ENCODE measurements at places on chromosomes 1 and 21.

GRCh38 chr1:45647248-45648021, 23.6 kb upstream of the CCDC17 start:
- no peak for DNase-seq

DNA sequence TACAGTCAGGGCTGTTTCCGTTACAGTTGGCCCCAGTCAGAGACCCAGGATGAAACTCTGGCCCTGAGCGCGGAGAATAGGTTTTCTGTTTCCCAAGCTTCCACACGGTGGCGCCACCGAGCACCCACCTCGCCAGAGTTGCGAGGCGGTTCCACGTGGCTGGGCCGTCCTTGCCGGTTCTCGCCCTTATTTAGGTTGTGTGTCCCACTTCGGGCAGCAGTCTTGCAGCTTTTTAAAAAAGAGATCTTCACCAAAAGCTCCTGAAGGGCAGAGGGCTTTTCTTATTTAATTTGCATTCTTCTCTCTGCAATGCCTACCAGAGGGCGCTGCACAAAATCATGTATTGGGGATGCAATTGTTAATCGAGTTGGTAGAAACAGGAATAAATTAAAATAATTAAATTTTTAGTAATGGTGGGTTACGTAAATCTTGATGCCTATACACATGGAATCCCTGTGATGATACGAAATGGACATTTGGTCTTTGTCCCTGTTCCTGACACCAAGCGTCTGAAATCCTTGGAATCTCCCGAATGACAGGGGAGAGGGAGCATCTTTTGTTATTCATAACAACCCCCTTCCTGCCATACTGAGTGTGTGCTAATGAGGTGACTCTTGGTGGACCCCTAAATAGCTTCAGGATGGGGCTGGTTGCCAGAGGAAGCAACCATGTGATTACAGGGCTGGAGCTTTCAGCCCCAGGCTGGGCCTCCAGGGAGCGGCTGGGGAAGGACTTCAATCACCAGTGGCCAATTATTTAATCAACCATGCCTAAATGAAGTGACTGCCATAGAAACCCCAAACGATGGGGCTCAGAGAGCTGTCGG, 5.6 kb upstream of the S100A7 start:
- peak; percentile 59 for DNase-seq

- no peak for DNase-seq
Observed at GRCh38 chr1:184082541-184083415, 31.2 kb downstream of the TSEN15 start.

DNA sequence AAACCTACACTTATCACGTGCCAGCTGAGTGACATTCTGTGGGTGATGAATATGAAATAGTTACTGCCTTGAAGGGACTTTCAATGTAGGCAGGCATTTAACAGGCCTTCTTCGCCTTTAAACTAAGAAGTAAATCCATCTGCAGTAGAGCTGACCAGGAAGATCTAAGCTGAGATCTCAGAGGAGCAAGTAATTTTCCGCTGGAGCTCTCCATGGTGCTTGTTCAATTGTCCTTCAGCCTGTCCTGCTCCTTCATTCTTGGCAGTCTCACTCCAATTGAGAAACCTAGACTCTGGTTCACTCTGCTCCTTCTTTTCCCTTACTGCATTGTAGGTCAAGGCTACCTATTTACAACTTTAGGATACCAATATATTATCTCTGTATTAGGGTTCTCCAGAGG, 183.5 kb downstream of the HMCN1 start:
- no peak for DNase-seq

- DNase-seq, result no peak
Observed at GRCh38 chr1:219173434-219173757, 282 bp upstream of the LYPLAL1 start.

DNA sequence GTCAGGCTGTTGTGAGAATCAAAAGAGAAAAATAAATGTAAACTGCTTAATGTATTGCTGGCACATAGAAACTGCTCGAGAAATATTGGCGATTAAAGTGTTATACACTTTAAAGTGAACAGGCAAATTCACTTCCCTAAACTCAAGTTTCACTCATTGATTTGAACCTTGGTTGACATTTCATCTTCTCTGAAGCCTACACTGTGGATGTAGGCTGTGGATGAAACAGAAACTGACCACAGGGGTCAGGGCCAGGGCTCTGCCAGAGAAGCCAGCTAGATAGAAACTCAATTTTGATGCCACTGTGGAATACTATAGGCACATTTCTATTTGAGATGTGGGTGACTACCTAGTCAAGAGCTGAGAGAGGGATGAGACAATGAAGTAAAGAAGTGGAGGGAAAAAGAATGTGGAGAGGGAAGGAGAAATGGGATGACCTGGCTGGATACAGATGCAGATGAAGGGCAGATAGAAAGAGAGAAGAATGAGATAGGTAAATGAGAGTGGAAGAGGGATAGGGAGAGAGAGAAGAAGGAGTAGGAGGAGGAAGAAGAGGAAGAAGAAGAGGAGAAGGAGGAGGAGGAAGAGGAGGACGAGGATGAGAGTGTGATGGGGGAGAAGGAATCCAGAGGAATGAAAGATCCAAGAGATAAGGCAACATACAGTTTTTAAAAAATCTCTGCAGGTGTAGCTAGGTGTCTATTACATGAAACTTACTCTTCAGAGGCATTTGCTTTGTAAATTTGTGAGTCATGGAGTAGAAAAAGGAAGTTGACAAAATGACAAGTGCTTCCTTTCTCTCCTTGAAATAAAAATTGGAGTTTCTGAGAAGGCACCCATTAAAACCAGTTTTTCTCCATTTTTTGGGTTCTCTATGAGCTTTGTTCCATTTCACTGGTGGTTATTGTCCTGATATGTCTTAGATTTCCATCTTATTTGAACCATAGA, 17.4 kb upstream of the CD1D start:
- DNase-seq, result no peak

DNA sequence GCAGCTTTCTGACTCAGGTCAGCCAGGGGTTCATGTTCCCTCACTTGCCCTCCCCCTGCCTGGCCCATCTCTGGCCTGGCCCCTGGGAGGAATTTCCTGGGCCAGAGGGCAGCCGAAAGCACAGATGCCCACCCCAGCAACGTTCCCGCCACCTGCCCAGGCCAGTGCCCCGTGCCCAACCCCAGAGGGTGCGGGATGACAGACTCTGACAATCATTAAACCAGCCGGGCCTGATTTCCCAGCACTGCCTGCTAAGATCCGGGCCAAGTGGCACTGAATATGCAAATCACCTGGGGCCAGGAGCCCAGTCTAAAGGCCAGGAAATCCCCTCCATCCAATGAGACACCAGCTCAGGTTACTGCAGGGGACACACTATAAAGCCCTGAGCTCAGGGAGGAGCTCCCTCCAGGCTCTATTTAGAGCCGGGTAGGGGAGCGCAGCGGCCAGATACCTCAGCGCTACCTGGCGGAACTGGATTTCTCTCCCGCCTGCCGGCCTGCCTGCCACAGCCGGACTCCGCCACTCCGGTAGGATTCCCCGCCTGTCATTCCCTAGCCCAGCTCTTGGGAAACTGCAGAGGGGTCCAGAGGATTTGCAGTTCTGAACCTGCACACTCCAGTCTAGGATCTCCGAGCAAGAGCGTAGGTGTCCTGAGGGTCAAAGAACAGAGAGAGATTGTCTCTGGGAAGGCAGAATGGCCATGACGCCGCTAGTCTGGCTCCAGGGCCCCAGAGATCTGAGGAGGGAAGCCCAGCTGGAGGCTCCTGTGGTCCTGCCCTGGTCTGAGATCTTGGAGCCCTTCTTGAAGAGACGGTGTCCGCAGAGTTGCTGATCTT, at the start of gene ELF3:
Gene ELF3 (plus strand): TSS at position 408 of the 836 bp plus-strand sequence. CDS start 550 bp downstream, outside the sequence.
- DNase-seq, result no peak

DNA sequence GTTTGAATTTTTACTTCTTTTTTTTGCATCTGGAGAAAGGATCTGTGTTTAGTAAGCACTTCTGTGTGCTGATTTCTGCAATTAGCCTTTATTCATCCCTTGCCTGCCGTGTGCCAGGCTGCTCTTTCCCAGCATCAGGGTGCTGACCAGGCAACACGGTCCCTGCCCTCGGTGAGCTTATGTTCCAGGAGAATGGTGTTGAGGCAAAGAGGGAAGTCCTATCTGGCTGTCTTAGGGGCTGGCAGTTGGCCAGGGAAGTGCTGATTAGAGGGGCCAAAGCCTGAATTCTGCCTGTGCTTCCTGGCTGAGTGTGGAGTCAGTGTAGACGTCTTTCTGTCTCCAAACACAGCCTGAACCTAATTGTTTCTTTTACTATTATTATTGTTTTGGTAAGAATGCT, 187.1 kb downstream of the CAMTA1 start:
- DNase-seq, result no peak
